ENCODE measurements at places on chromosomes 3 and 15.

GRCh38 chr3:138359148-138359918, 11.0 kb downstream of the MRAS start:
- no peak for DNase-seq

DNA sequence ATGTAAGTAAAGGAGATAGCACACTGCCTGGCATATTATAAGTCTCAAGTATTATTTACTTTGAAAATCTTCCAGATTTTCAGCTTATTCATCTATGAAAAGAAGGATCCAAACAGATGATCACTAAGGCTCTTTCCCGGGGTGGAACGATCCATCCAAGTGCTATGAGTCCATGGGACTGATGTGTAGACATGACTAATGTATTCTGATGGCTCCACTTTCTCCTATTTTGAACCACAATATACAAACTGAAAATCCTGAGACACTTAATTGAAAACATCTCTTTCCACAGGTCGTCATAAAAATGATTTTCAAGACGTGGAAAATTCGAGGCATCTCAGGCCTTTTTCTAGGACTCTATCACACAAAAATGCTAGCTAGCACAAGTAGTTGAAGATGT, 33.4 kb upstream of the CHRM5 start:
- DNase-seq = peak; percentile 32

GRCh38 chr15:90580541-90580940, 50.8 kb downstream of the CRTC3 start:
- no peak for DNase-seq

DNA sequence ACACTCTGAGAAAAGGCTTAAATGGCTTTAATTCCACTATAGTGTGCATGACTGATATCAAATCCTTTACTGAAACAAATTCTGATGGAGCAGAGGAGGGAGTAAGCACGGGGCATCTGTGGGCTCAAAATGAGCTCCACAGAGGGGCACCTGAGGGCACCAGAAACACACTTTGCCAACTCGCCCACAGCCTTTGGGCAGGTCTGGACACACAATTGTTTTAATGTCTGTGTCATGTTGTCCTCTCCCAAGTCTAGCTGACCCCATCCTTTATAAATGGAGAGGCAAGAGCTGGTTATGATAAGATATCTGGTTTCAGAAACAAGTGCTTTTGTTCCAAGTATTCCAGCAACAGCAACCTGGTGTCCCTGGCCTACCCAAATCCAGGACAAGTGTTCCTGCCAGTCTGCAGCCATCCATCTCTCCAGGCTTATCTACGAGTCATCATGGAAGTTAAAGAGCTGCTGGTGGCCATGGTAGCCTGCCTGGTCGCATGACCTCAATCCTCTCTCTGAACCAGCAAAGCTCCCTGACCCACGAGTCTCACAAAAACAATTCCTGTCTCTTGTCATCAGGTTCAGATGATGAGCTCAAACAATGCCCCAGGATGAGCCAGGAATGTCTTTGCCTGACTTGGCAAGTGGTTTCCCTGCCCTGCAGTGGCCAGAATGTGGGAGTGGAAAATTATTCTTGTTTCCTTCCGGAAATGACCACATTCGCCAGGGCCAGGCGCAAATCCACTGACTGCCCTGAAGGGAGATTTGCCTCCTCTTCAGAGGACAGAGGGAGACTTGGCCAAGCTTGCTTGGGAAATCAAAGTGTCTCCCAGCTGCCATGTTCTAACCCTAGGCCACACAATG, 64.4 kb upstream of the TPM1 start:
- peak; percentile 34 for DNase-seq

DNA sequence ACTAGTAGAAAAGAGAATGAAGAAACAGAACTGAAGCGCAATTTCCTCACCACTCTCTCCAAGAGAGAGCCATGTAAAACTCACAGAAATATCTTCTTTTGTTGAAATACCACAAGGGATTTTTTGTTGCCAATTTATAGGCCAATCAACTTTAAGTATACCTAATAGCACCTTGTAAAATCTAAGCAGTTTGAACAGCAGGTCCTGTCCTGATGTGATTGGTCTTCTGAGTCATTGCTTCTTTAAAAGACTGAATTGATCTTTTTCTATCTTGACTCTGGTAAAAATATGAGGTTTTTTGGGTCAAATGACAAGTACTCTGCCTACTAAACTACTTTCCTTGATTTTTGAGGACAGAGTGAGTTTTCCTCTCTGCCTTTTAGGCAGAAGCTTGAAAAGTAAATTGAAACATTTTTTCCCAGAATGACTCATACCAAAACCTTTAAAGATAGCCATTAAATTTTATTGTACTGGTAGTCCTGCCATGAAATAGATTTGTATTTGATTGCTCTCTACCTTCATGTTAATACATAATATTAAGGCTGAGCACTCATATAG, 343.9 kb upstream of the CBLB start:
- DNase-seq = no peak

DNA sequence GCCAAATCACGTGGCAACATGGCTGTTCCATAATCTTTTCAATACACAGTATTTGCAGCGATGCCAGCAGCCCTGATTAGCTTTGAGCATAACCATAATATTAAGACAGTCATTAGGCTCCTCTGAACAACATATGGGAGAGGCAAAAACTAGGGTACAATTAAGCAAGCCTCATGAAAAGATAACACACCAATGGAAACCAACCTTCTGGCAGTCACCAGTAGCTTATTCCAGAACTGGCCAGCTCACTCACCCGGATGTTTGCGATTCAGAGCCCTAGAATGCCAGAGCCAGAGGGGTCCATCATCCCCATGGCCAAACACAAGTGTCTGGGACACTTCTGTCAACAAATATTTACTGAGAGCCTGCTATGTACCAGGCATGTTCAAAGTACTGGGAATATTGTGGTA, 48.8 kb upstream of the PLXND1 start:
- no peak for DNase-seq

- no peak for DNase-seq
Measured at GRCh38 chr3:111592936-111593335, 2.2 kb downstream of the ZBED2 start.

DNA sequence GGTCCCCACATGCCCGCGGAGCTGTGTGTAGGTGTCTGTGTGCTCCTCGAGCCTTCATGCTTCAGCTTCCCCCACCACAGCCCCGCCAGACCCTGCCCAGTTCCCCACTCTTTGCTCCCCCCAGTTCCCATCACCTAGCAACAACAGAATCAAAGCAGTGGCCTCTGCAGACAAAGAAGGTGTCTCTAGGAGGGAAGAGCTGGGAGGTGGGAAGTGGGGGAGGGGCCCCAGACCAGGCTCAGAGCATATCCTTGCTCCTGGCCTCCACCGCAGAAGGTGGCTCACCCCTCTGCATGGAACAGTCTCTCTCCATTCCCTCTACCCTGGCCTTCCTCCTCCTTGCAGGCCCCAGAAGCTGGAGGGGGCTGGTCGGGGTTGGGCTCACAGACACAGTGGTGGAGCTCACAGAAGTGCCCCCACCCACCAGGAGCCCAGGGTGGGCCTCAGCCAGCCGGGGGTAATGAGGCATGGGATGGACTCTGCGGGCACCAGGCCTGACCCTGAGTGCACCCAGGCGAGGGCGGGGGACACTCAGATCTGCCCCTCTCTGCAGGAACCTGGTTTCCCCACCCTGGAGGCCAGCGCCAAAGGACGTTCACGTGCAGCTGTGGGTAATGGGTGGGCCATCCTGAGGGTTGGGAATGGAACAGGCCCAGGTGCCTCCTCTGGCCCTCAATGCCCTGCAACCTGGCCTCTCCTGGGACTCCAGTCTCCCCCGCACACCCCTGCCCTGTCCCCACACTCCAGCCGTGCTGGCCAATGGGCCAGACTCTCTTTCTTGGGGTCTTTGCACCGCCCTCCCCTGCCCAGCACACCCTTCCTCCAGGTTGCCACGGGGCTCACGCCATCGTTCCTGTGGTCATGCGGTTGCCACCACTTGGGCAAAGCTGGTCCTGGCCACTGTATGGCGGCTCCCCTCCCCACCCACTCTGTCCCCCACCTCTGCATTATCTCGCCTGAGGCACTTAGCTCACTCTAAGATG, 53.4 kb downstream of the TPRA1 start:
- no peak for DNase-seq

DNA sequence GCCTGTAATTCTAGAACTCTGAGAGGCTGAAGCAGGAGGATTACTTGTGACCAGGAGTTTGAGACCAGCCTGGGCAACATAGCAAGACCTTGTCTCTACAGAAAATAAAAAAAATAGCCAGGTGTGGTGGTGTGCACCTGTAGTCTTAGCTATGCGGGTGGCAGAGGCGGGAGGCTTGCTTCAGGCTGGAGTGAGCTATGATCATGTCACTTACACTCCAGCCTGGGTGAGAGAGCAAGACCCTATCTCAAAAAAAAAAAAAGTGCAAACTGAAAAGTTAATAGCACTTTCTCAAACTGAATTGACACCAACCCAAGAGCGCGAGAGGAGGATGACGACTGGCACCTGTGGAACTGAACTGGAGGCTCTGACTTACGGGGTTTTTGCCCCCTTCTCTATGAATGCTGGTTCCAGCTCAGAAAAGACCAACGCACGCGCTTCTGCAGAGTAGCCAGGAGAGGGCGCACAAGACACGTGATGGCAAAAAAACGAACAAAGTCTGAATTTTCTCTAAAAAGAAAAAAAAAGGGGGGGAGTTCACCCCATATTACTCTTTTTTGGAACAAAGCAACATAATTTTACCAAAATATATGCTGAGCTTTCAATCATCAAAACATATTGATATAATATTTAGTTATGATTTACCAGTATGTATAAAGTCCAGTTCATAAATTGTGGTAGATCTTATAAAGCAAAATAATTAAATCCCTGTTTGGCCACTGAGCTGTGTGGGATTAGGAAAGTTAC, 23.7 kb downstream of the CFAP92 start:
- DNase-seq = peak; percentile 13

DNA sequence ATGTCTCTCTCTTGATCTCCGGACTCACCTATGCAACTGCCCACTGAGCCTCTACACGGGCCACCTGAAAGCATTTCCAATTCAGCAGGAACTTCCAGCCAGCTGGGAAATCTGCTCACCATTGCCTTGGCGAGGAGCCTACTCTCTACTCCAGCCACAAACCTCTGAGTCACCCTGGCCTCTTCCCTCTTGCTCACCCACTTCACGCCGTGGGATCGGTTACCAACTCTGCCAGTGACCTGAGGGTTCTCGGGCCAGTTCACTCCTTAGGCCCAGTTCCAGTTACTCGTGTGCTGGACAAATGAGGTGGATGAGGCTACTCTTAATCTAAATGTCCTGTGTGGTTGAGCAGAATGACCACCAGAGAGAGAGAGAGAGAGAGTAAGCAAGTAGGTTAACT, 70.1 kb downstream of the CEMIP start:
- DNase-seq = peak; percentile 79

GRCh38 chr3:45964139-45964538, 20.9 kb downstream of the CXCR6 start:
- DNase-seq = no peak

GRCh38 chr3:124402791-124403190, 327.5 kb upstream of the UMPS start:
- DNase-seq = no peak

- peak; percentile 56 for DNase-seq
Measured at GRCh38 chr3:11671648-11672100, 28.0 kb upstream of the VGLL4 start.

DNA sequence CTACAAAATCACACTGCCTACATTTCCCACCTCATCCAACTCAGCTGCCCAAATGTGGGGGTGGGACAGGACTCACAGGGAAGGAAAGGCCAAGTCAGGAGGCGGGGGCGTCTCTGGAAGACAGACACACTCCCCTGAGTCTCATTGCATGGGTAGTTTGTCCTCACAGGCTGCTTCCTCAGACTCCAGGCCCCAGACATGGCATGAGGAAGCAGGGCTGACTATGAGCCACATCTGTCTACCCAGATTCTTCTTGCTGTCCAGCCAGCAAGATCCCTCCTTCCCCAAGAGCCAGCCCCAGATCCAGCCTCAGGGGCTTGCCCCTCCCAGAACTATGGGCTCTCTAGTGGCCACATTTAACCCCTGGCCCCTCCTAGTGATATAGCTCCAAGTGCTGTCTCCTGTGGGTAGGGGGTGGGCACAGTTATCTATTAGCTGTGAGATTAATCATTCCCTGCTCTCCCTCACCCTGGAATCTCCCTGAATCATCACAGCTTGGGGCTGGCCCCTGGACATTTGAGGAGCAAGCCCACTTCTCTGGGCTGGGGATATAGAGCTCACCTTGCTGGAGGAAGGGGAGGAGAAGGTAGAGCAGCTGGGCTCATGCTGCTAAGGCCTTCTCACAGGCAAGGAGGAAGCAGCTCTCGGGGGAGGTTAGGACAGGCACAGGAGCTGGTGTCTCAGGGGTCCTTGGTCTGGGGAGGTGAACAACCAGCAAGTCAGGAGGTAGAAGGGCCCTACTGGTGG, 2.1 kb upstream of the CCDC33 start:
- DNase-seq = no peak

GRCh38 chr3:128152419-128153155, 694 bp upstream of the EEFSEC start:
- peak; percentile 58 for DNase-seq

DNA sequence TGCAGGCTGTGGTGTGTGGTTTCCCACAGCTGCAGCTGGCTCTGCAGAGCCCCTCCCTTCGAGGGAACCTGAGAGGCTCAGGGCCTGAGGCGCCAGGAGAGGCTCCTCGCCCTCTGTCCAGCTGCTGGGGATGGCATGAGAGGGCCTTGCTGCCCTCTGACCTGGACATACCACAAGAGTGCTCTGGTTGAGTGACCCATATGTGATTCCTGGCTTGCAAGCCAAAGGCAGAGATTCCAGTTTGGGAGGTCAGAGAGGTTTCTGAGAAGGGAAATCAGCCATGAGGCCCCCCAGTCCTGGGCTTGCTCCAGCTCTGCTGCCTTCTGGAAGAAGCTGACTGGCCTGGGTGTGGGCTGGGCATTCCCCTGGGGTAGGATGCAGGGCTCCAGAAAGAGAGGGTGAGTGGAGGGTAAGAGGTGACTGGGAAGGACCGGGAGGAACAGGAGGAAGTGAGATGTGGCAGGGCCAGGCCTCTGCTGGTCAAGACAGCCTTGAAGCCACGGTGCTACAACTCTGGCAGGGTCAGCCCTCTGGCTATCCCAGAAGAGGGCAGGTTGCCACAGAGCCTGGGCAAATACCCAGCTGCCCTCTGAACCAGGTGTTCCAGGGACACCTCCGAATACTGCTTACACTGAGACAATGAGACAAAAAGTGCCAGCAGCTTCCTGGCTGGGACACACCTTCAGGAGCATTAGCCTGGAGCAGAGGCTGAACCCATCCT, 16.0 kb upstream of the SRP14 start:
- DNase-seq = peak; percentile 73

- no peak for DNase-seq
Measured at GRCh38 chr3:33557279-33557678, 117.1 kb upstream of the UBP1 start.
